Stimulated activated CD8-positive, alpha-beta memory T cell treated with anti-CD3 and anti-CD28 coated beads, Interleukin-4, amount 100 ng/mL, for 4 hours (primary cell): ENCODE measurements at places on chromosomes 5 and 9.

- no peak for DNase-seq
Measured at GRCh38 chr9:4464911-4465513, 25.3 kb upstream of the SLC1A1 start.

- DNase-seq = no peak
Measured at GRCh38 chr9:32915802-32916201, 85.6 kb downstream of the APTX start.

DNA sequence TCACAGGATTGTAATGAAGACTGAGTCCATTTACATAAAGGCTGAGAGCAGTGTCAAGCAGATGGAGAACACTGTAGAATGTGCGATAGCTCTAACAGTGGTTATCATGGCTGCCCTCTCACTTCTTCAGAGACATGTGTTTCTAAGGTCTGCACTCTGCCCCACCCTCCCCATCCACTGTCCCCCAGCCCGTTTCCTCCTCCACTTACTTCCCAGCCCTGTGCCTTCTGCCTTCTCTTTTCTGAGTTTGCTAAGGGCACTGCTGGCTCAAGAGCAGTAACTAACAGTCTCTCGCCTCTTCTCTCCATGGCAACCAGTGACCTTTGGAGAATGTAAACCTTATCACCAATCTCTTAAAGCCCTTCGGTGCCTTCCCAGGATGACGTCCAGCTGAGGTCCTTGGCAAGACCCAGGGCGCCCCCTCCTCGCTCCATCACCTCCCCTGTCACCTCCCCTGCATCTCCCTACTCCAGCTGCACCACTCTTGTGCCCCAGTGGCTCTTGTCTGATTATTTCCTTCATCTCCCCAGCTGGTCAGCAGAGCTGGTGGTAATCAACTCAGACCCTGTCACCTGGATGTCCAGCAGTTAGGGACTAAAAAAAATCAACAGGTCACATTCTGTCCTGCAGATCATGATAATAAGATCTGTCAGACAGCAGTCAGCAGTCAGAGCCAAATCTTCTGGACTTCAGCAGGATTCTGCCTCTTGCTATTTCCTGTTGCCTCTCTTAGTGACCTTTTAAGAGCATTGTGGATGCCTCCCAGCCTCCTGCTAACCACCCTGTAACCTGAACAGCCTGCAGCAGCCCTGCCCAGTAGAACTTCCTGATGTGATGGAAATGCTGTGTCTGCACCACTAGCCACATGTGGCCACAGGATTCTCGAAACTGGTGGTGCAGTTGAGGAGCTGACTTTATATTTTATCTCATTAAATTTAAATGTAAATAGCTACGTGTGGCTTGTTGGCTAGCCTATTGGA is 9.0 kb downstream of the FXN start:
- DNase-seq = no peak

- no peak for DNase-seq
Measured at GRCh38 chr9:123044586-123044985, 11.1 kb downstream of the GPR21 start.

GRCh38 chr5:36237751-36238150 is 4.0 kb downstream of the NADK2 start:
- no peak for DNase-seq

GRCh38 chr9:128420060-128420650 is 502 bp upstream of the CERCAM start:
- DNase-seq = peak; percentile 45

DNA sequence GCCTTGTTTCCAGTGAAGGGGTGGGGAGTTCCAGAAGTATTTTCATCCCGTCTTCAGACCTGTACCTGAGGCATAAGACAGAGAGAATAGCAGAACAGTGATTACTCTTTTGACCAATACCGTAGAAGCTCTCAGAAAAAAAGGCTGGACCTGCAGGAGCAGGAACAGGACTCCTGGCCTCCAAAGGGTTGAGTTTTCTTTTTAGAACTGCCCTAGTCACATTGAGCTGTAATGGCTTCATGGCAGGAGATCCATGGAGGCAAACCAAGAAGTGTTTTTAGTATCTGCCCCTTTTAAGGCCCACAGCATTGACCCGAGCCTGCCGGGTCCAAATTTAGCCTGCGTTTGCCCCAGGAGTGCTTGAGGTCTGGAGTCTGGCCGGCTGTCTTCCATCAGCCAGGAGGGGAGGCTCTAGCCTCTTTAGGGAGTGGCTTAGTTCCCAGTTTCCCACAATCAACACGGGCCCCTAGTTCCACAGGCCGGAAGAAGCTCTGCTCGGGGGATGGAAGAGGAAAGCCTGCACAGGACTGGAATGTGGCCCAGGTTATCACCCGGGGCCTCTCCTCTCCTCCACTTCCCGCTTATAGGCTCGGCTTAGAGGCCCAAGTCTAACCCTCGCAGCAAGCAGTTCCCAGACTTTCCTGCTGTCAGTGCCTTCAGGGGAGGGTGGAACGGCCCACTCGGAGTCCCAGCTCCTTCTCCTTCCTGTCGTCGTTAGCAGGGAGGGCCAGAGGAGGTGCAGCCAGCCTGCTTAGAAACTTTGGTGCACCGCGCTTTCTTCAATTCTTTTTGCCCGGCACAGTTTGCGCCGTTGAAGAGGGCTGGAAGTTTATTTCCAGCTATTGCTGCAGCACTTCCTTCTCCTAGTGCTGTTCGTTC is 80.7 kb downstream of the C9orf152 start:
- DNase-seq = no peak

DNA sequence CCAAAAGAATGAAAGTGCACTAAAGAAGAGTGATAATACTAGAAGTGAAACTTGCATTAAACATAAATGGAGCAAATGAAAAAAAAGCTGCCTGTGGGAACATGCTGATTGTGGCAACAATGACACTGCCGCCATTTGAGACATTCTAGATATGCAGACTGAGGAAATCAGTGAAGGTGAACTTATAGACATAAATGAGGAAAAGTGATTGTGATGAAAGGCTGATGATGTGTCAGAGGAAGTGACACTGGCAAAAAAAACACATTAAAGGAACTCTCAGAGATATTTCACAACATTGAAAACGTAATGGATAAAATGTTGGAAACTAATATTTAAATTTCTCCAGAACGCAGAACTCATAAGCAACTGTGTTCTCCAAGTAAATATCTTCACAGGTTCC is 1.2 kb downstream of the ERCC8 start:
- no peak for DNase-seq

GRCh38 chr9:129149442-129149841 is 28.6 kb downstream of the IER5L start:
- DNase-seq = no peak

- DNase-seq = no peak
Measured at GRCh38 chr9:129394061-129394885, 216.2 kb upstream of the IER5L start.

GRCh38 chr9:37908698-37909186 is 4.8 kb upstream of the SLC25A51 start:
- DNase-seq = no peak

- no peak for DNase-seq
Measured at GRCh38 chr5:39566891-39567290, 142.1 kb upstream of the DAB2 start.

DNA sequence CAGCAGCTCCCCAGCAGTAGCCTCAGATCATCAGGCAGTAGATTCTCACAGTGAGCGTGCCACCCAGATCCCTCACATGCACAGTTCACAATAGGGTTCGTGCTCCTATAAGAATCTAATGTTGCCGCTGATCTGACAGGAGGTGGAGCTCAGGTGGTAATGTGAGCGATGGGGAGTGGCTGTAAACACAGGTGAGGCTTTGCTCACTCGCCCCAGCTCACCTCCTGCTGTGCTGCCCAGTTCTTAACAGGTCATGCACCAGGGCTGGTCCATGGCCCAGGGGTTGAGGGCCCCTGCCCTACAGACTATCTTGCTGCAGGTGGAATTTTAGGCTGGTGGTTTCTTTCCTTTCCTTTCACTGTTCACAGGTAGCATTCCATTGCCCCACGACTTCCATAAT is 100.2 kb downstream of the MRPL36 start:
- DNase-seq = no peak

DNA sequence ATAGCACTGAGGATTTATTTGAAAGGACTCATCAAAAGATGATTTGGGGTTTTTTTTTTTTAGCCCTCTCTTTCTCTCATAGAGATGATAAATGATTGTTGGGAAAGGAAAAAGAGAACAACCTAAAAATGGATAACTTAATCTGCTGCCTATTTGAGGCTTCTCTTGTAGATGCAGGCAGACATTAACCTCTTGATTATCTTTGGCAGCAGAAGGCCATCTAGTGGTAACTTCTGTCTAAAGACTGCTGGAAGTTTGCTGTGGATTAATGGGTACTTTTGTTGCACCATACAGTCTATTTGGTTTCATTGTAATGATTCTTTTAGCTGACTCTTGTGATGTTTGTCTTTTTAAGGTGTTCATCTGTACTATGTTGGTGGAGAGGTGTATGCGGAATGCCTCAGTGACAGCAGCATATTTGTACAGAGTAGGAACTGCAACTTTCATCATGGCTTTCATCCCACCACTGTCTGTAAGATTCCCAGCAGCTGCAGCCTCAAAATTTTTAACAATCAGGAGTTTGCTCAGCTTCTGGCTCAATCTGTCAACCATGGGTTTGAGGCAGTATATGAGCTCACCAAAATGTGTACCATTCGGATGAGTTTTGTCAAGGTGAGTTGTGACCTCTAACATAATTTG is 18.8 kb downstream of the SMIM32 start:
- DNase-seq = no peak

GRCh38 chr9:98146101-98146991 is 27.3 kb upstream of the TRIM14 start:
- DNase-seq = no peak

- no peak for DNase-seq
Measured at GRCh38 chr5:151781201-151781600, 9.4 kb downstream of the G3BP1 start.

DNA sequence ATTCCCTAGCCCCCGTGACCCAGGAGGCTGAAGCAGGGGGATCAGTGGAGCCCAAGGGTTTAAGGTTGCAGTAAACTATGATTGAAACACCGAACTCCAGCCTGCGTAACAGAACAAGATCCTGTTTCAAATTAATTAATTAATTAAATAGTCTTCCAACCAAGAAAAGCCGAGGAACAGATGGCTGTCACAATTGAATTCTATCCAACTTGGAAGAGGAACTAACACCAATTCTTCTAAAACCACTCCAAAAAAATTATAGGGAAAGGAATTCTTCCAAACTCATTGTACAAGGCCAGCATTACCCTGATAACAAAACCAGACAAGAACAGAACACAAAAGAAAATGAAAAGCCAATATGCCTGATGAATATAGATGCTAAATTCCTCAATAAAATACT is 43.4 kb upstream of the RGS7BP start:
- no peak for DNase-seq

- DNase-seq = no peak
Measured at GRCh38 chr5:175603987-175604739, 53.7 kb upstream of the HRH2 start.

GRCh38 chr5:51881901-51882300 is 498.7 kb downstream of the ISL1 start:
- DNase-seq = no peak

DNA sequence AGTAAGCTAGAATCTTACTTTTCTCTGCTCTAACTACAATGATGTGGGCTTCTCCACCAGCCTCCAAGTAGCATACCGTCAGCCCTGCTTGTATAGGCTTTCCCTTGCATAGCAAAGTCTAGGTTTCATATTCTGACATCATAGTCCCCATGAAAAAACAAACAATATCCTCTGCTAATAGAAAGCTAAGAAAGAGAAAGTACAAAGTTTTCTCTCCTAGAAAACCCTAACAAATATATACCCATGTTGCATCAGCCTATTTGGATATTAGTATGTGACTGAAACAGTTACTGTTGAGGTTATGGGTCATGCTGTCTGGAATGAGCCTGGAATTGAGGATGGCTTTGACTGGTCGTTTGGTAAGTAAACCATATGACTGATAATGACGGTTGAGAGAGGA is 1696.0 kb downstream of the MAT2B start:
- no peak for DNase-seq

DNA sequence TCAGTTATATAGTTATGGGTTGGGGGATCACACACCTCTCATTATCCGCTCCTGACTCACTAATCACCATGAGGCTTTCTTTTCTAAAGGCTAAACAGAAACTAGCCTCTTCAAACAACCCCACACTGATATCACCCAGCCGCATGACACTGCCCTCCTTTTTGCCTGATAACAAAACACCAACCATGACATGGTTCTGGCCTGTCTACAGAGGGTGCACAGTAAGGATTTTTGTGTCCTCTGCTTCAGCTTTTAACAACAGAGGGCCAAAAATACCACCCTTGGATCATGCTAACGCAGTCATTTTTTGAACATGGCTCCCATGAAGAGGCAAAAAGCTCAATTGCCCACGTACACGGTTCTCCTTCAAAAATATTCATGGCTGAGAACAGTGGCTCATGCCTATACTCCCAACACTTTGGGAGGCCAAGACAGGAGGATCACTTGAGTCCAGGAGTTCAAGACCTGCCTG is 4.0 kb downstream of the CMBL start:
- DNase-seq = no peak

GRCh38 chr9:86659413-86660046 is 287.8 kb downstream of the GAS1 start:
- no peak for DNase-seq

GRCh38 chr9:6997330-6997729 is 239.6 kb downstream of the KDM4C start:
- DNase-seq = no peak

GRCh38 chr9:126874546-126875314 is 14.3 kb downstream of the ZBTB34 start:
- DNase-seq = no peak

DNA sequence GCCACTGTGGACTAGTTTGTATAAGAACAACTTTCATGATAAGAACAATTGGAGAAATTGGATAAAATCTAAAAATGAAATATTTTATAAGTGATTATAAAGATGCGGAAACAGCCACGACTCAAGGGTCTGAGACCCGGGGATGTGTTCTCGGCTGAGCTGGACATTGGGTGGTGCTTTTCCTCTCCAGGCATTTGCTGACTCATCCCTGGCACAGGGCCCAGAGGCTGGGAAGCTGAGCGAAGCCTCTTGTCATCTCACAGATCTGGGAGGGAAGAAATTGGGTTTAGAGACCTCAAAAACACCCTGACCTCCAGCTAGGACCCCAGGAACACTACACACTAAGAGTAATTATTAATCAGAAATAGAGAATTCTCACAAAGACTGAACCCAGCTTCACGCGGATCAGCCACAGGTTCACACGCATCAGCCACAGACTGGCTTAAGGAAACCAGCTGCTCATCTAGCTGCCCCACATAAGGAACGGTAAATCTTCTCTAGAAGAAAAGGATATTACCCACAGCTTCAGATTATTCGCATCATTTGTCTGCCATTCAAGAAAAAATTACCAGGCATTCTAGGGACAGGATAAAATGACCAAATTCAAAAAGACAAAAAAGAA is 2.8 kb upstream of the OR2V1 start:
- DNase-seq = no peak

DNA sequence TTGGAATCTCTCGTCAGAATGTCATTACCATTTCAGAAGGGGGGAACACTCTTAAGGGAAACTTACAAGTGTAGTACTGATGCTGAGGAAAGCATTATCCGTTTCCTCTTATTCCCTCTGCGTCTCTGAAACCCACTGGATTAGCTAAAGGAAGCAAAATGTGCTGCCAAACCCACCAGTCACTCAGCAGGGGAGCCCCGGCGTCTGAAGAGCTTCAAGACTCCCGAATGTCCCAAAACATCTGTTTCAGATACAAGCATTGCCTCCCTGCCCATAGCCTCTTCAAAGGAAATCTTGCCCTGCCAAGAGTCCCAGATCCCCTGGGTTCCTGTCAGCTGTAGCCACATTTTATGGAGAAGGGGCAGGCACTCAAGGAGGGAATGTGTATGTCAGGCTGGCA is 1.0 kb upstream of the HCN1 start:
- DNase-seq = no peak
